Right ventricle myocardium superior (tissue), 1 donor: ENCODE measurements at places on chromosomes 5 and 9. TPM values are rescaled to one million over a fixed set of nuclear protein-coding genes. Genes with fewer than 3 reads are reported as not detected.
A peak's percentile ranks its signal among the peaks of the same experiment; 100 is the strongest.

The CPEB4 gene
- total RNA-seq = 118 TPM

The INSYN2B gene
- total RNA-seq = 0.30 TPM

The FOXD4L4 gene
- total RNA-seq = not detected

The RNF180 gene
- total RNA-seq = 12.4 TPM

The SV2C gene
- total RNA-seq = not detected

The DPM2 gene
- 9.9 TPM for total RNA-seq

The GCNT4 gene
- total RNA-seq = 0.30 TPM

The LRRC14B gene
- 103 TPM for total RNA-seq

The OLFML2A gene
- total RNA-seq = 27.5 TPM

GRCh38 chr5:133799571-133800237 lies 168.7 kb downstream of the C5orf15 start:
- DNase-seq = no peak

- DNase-seq = no peak
Measured at GRCh38 chr9:37029776-37030610, 4.1 kb downstream of the PAX5 start.

DNA sequence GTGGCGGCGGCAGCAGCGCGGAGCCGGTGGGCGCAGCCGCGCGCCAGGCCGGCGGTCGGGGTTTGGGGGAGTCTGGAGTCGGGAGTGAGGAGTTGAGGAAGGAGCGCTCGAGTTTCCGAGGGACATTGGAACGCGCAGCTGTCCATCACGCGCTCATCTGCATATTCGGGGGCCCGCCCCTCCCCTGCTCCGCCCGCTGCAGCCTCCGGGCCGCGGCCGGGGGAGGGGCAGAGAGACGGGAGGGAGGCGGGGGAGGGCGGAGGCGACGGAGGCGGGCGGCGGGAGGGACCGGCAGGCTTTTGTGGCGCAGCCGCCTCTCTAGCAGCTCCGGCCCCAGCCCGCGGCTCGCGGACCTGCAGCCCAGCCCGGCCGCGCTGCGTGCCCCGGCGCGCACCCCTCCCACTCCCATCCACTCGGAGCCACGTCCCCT lies at the start of gene IRX2:
Gene IRX2, minus strand, starts transcription at position 86 of the 430 bp plus-strand sequence. CDS start 264 bp downstream, outside the sequence.
- DNase-seq = peak; percentile 89

GRCh38 chr5:89826938-89827337 lies 582.6 kb downstream of the CETN3 start:
- no peak for DNase-seq

DNA sequence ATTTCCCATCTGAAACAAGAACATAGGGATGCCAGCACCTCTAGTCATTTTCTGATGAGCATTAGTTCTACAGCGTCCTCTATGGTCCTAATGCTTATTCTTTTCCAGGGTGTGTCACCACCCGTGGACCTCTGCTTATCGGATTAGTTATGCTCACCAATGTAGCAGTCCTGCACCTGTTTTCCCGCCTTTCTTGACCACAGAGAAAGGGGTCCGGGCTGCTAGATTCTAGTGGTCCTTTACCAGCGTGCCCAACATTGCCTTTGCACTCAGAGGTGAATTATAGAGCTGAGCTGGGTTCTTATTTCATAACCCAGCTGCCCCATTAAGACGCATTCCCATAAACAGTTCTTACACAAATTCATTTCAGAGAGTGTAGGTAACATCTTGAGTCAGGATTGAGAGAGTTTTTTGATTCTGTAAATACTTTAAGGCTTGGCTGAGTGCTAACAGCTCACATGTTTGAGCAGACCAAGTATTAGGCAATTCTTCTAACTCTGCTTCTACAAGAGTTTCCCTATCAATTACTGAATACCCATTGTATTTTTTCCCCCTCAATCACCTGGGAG lies 2205.1 kb upstream of the C9orf72 start:
- no peak for DNase-seq

DNA sequence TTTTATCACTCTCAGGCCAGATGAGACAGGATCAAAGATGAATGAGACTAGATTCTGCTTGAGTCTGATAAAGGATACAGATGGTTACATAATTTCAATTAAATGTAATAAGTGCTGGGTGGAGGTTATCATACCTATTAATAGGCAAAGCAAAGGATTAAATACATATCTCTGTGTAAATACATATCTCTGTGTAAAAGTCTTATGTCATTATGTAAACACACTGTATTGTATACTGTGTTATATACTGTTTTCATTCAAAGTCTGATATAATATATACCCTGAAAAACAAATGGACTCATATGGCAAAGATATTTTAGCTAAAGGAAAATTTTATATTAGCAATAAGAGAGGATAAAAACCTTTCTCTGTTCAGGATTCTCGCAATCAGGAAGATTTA lies 605.8 kb upstream of the PTGER4 start:
- DNase-seq = no peak

DNA sequence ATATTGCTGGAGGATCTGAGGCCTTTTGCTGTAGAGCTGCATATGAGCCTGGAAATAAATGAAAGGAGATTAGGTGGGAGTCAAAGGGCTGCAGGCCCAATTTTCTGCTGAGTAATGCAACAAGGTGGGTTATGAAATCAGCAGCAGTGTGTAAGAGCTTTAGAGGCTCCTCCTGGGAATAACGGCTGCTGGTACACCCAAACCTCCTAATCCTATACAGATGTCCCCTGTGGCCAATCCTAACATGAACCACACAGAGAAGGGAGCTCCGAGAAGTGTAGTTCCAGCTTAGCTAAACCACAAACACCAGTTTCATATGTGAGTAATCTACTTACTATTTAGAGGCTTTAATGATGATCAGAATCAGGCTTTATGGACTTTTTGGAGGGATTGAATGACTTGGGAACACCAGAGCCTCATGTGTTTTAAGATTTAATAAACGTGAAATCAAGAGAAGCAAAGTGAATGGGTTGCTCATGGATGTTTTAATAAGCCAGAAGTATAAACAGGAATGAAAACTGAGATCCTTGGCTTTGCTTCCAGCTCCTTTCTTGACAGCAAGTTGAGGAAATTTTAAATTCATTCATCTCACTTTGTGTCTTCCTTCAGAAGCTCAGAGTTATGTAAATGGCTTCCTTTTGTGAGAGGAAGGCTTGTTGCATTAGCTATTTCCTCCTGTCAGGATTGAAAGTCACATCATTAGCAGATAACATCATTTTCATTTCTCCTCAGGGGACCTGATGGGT lies 437.5 kb downstream of the TMEM232 start:
- DNase-seq = no peak

DNA sequence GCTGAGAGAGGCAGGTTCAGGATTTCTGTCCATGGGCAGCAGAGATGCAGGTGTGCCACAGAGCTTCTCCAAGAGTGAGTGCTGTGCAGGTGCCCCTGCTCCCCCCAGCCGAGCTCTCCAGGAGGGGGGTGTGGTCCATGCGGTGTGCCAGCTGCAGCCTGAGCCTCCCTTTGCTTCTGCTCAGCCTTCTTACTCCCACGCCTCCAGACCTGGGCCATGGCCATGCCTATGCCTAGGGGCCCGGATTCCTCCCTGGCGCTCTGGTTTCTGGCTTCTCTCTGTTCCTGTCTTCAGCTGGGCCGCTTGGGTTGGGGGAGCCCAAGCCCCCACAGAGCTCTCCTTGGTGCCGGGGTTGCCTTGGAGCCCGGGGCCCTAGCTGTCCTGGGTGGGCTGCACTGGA lies 133.3 kb downstream of the CACNA1B start:
- DNase-seq = peak; percentile 27

DNA sequence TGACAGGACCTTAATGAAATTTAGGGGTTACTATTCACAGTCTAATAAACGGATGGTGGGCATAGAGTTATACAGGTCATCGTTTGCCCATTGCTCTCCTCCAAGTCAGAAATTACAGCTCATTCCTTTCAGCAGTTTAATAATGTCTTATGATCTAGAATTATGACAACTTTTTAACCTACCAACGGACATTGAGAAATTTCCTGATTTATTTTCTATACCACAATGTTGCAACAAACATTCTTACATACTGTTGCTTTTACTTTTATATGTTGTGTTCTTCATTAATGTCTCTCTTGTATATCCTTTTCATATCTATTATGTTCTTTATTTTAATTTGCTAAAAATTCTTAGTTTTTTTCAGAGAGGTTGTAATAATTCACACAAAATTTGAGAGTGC lies 152.8 kb upstream of the PRLR start:
- no peak for DNase-seq

GRCh38 chr9:127567730-127568617 lies 44.1 kb upstream of the STXBP1 start:
- DNase-seq = peak; percentile 56

GRCh38 chr5:2370626-2371418 lies 380.7 kb downstream of the IRX2 start:
- DNase-seq = no peak

DNA sequence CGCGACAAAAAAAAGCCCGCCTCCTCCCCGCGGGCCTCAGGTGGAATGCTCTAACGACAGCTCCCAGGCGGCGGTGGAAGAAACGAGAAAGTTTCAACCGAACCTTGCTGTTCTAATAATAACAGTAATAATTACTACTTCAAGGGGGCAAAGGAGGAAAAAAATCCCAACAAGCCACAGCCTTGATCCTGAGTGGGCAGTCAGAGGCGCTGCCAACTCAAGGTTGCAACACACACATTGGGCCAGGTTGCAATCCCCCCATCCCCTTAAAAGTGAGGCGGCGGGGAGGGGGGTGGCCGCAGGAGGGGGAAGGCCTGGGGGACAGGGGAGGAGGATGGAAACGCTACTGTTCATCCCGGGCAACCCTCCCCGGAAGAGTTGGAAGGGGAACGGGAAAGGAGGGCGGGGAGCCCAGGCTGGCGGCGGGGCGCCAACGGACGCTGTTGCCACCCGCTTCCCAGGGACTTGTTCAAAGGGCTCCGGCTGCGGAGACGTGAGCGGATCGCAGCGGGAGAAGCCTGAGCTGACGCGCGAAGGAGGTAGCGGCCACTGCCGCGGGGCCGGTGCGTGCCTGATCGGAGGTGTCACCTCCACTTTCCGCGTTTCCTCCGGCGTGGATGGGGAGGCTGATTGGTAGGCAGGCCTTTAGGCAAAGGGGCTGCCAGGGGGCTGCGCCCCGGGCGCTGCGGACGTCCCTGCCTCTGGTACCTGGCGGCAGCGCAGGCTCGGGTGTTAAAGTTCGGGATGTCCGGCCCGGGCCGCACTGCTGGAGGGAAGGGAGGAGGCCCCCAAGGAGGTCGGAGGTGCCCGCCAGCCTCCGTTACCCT lies 647 bp downstream of the SMARCA2 start:
- peak; percentile 80 for DNase-seq

- no peak for DNase-seq
Measured at GRCh38 chr9:130938652-130939404, at the start of gene FIBCD1. Gene FIBCD1, minus strand, starts transcription at chr9:130939247. Its CDS starts 640 bp downstream, at chr9:130938607.

- no peak for DNase-seq
Measured at GRCh38 chr5:15664961-15665360, 165.0 kb downstream of the FBXL7 start.

DNA sequence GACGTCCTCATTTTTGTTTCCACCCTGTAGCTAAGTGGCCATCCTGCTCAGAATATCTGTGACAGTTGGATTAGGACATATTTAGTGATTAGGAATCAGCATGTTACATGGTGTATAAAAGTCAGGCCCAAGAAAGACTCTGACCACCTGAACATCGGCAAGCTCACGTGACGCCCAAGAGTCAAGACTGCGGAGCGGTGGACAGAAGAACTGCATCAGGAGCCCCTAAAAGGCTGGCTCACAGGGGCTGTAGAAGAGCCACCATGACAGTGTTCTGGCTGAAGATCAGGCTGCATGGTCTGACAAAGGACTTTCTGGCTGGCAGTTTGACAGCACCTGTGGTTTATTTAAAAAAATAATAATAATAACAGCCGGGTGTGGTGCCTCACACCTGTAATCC lies 185.3 kb downstream of the AUH start:
- DNase-seq = no peak

- DNase-seq = no peak
Measured at GRCh38 chr9:33135470-33135958, 31.6 kb downstream of the B4GALT1 start.

- no peak for DNase-seq
Measured at GRCh38 chr9:108780942-108781734, 74.6 kb downstream of the ACTL7B start.

DNA sequence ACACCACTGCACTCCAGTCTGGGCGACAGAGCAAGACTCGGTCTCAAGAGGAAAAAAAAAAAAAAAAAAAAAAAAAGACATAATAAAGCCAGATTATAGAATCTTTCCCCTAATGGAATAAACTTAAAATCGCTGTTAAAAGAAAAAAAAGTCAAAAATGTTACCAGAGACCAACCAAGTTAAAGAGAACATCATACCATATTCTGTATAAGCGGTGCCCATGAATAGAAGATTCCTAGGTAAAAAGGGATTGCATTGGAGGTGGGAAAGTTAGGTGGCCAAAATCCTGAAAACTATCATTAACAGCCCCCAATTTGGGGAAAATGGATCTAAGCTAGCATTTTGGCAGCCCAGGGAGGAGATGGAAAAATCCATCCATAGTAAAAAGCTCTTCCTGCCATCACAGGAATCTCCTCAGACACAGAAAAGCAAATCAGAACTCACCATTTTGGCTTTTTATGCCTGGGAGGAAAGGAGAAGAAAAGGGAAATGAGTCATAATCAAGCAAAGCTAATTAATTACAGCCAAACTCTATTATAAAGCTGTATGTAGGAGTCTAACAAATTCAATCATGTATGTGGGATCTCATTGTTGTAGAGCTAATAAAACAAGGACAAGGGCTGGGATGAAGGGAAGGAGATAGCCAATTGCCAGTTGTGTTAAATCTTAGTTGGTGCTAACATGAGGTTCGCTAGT lies 363.8 kb downstream of the ARL15 start:
- DNase-seq = no peak

DNA sequence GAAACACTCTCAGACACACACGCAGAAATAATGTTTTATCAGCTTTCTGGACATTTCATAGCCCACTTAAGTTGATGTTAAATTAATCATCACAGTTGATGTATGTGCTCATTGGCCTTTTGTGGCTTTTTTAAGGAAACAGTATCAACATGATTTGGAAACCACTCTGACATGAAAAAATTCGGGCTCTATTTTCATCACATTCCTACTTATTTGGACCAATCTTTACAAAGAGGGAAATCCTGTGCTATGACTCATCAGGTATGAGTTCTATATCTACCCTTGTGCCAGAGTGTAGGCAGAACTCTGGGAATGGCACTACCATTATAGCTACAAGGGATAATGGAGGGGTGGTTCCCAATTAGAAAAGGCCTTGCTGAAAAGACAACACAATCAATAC lies 388.4 kb upstream of the PTGER4 start:
- DNase-seq = no peak

GRCh38 chr9:100196215-100196614 lies 97.2 kb downstream of the INVS start:
- DNase-seq = no peak

- DNase-seq = no peak
Measured at GRCh38 chr5:41908374-41909079, 4.4 kb downstream of the RIMOC1 start.

DNA sequence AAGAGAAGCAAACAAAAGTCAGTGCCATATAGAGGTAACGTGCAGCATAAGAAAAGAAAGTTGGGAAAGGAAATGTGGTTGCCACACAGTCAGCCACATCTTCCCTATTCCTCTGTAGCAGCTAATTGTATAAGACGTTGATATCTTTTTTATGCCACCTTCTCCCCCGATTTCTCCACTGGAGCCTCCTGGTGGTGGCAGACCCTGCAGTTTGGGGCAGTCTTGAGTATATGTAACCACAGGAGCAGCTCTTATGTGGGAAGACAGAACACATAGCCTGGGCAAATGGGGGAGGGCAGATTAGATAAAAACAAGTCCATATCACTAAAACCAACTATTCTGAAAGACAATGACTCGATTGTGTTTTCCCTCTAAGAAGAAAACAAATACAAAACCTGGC lies 99.7 kb downstream of the PLCXD3 start:
- DNase-seq = no peak

GRCh38 chr9:126464694-126465441 lies 138.2 kb downstream of the MVB12B start:
- DNase-seq = no peak
